ENCODE measurements at places on chromosomes 12 and 14.

DNA sequence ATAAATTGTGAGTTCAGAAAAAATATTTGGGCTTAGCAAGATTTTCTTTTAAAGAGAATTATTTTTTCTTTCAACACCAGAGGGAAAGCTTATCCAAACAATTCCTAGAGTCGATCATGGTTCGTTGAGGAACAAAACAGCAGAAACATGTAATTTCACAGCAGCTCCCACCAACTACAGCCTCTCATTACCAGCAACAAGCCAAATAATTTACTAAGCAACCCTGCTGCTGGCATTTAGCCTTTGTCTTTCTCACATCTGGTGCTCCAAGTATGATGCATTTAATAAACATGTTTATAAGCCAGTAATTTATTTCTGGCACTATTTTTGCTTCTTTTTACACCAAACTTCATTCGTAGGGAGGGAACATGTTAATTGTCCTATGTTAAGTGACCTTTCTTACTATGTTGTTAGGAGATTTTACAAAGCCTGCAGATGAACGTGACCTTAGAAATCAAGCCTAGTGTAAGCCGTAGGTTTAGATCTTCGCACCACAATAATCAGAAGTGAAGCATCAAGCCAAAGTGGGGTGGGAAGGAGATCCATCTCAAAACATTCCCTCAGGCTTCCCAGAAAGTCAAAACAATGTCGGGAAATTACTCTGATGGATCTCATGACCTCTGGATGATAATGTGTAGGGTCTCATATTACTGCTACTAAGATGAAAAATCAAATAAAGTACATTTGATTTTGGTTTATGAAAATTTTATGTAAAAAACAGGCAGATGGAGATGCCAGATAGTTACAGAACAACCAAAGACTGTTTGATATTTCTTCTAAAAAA lies 128.4 kb downstream of the RPAP3 start:
- no peak for DNase-seq

GRCh38 chr12:110791589-110791988 lies 48.9 kb upstream of the PPP1CC start:
- DNase-seq: no peak

GRCh38 chr14:92473261-92473968 lies 40.2 kb upstream of the RIN3 start:
- DNase-seq: peak; percentile 57

GRCh38 chr12:26029736-26030022 lies 71.2 kb downstream of the RASSF8 start:
- no peak for DNase-seq

GRCh38 chr14:55425091-55425490 lies 13.5 kb upstream of the ATG14 start:
- DNase-seq: no peak

- no peak for DNase-seq
These were observed 17.0 kb upstream of the CFAP54 start for GRCh38 chr12:96472384-96472783.

- DNase-seq: peak; percentile 87
These were observed 7.3 kb downstream of the STAC3 start for GRCh38 chr12:57243521-57244311.

DNA sequence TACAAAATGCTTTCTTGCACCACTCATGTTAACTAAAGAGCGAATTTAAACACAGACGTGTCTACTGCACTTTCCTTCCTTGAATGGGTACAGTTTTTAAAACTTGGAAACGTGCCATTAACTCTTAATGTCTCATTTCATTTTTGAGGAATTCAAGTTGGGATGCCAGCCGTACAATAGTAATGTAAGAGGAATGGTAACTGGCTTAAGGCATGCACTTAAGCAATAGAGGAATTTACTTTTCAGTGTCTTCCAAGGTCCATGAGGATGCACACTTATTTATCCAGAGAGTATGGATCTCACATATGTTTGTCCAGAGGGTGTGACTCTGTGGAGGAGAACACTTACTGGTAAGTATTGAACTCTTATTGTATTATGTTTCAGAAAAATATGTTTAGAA lies 52.9 kb downstream of the PPP4R4 start:
- no peak for DNase-seq

DNA sequence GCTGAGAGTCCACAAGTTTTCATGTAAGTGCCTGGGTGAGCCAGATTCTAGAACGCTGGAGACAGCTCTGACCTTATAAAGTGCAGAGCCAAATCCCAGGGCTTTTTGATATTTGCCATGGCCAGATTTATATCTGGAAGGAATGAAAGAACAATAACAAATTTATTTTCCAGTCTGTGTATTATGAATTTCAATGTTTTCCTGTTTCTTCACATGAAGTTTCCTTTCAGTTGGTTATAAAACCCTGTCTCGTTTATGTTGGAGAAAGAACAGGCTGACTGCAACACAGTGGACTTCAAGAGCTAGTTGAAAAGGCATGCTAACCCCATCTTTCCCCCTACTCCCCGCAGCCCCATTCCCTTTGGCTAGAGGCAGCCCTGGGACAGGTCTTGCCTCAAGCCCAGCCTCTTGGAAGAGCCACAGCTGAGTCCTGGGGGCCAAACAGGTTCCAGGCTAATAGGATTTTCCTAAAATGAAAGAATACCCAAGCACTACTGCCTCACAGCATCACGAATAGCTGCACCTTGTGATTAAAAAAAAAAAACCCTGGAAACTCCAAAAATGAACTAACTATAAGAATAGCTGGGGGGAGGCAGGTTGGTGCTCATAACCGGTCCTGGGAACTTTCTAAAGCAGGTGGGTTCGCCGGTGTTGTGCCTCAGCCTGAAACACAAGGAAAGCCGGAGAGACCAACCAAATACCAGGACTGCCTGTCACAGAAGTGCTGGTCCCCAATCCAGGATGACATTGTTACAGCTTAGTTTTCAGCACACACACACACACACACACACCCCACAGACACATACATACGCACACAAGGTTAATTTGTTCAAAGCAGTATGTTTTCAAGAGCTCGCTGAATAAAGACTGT lies 1.5 kb downstream of the FBLN5 start:
- no peak for DNase-seq

DNA sequence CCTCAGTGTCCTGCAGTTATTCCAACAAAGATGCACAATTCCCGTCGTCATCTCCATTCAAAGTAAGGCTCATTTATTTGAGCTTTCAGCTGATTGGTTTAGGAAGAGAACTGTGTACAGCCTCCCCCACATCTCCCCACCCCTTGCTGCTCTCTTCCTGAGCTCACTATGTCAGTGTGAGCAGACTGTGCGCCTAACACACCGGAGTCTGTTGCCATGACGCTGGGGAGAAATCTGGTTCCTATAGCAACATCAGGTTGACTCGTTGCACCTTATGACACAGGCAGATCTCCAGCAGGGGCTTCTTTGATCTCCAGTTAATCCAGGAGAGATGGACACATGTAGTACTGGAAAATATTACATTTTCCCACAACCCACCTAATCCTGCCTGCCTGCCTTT lies 319.4 kb downstream of the CACNA1C start:
- no peak for DNase-seq

DNA sequence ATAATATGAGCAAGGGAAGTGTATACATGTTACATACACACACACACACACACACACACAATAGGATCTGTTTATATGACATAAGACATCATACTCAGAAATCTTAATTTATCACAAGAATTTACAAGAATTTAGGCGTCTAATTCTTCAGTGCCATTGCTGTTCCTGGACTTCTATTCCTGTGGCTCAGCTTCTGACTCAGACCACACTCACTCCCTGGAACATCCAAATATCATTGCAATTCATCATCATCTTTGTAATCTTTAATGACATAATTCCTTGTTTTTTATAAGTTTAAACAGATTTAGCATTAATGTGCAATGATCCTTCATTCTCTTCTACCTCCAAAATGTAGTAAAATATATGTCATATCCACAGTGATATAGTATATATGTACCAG lies 544.2 kb downstream of the FOXG1 start:
- no peak for DNase-seq

- DNase-seq: no peak
These were observed 170.6 kb downstream of the PRKCH start for GRCh38 chr14:61491876-61492434.

DNA sequence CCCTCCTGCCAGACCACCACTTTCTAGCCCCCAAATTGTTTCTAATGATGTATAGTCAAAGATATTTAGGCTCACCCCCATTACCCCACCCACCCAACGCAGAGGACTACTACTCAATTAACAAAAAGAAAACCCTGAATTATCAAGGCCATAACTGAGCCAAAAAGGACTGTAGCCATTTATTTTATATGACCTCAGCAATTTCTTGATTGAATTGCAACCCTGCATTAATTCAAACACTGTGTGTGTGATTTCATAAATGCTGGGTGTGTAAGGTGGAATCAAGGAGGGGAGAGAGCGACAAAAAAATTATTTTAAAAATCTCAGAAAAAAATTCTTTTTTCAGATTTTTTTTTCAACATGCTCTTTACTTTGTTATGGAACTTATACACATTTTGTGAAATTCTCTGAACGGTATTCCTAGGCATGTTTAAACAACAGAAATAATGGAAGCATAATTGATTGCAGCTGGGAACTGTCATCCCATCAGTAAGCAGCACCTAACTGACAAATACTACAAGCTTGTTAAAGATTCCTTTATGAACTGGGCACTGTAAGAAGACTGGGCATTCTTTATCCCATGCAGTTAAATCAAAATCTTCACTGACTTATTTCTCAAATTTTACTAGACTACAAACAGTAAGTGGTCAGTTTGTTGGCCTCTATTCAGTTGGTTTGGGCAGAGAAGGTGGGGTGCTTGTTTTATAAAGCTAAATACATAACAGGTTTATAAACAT lies 179.1 kb downstream of the SOX5 start:
- DNase-seq: no peak

DNA sequence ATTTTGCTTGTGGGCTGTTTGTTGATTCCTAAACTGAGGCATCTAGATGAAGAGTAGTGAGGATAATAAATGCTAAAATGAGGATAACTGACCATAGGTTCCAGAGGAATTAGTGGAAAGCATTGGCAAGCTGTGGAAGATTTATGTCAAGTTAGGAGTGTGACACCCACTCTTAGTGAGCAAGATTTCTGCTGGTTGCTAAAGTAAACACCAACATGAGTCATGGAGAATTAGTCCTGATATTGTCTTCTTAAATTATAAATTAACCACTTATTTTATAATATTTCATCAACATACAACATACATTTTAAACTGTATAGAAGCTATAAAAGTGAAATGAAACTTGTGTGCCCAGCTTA lies 328.2 kb downstream of the RPL10L start:
- no peak for DNase-seq

DNA sequence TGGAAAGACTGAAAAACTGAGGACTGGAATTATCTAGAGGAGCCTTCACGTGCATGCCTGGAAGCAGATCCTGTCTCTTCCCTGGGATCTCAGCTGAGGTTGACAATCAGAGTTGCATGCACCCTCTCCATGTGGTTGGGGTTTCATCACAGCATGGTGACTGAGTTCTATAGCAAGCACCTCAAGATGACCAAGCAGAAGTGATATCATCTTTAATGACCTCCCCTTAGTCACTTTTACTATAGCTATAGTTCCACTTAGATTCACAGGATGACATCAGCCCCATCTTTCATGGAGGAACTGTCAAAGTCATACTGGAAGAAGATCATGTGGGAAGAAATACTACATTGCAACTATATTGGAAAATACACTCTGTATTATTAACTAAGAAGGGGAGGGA lies 105.8 kb upstream of the ATXN7L3B start:
- no peak for DNase-seq

GRCh38 chr12:109624467-109624866 lies 50.9 kb downstream of the MVK start:
- DNase-seq: no peak

GRCh38 chr14:100401031-100401692 lies 78.0 kb downstream of the SLC25A47 start:
- no peak for DNase-seq

DNA sequence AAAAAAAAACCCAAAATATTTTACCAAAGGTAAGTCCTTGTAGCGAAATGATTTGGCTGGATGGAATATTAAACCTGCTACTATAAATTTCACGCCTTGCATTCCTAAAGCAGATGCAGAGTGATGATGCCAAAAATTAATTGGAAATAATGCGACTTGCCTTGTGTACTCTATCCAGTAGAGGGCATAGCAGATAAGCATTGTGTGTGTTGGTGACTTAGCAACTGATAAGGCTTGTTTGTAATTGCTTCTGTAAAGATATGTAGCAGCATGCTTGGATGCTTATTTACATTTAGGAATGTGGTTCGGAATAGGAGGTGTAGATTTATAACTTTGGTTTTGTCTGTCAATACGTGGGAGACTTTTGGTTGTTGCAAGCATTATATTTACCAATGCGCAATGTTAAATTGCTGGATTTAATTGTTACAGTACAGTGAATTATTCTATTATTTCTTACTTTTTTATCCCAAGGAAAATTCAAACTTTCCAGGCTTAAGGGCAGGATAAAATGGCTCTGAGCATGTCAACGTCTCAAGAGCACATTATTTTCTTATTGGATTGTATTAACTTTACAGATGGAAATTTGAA lies 80.5 kb downstream of the TMEM260 start:
- no peak for DNase-seq

GRCh38 chr14:90508036-90508435 lies 111.2 kb downstream of the CALM1 start:
- no peak for DNase-seq

DNA sequence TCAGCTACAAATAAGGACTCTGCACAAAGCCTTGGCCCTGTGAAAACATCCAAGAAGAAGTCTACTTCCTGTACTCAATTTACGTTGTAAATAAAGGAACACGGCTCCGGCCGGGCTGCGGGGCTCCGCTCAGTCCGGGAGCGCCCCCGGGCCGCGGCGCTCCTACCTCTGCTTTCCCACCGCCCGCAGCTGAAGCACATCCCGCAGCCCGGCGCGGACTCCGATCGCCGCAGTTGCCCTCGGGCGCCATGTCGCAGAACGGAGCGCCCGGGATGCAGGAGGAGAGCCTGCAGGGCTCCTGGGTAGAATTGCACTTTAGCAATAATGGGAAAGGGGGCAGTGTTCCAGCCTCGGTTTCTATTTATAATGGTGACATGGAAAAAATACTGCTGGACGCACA lies 502.3 kb upstream of the FOXG1 start:
- DNase-seq: no peak

- peak; percentile 79 for DNase-seq
These were observed 10.4 kb upstream of the GPR132 start for GRCh38 chr14:105075379-105076295.

GRCh38 chr14:71632440-71632946 lies 299.7 kb upstream of the RGS6 start:
- DNase-seq: no peak

GRCh38 chr12:114046236-114046998 lies 80.3 kb upstream of the RBM19 start:
- no peak for DNase-seq

- DNase-seq: peak; percentile 70
These were observed 35.6 kb downstream of the KRT76 start for GRCh38 chr12:52741375-52742195.

DNA sequence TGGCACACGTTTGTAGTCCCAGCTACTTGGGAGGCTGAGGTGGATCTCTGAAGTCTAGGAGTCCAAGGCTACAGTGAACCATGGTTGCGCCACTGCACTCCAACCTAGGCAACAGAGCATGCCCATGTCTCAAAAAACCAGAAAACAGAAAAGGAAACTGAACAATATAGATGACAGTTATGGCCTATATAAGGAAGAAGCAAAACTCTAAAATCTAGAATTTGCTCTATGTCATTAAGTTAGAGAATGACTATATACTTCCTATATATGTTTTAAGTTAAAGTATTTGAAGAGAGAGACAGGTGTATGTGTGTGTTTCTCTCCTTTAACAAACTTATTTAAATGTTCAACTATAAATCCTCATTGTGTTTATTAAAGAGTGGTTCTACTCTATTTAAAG lies 65.8 kb downstream of the MNAT1 start:
- no peak for DNase-seq

GRCh38 chr12:107731366-107731765 lies 29.6 kb downstream of the PRDM4 start:
- no peak for DNase-seq

GRCh38 chr14:91330096-91330696 lies 85.7 kb upstream of the GPR68 start:
- DNase-seq: no peak

Data from left ventricle myocardium superior (tissue), 1 donor.